ENCODE measurements at places on chromosomes 5 and 9.
A peak's percentile ranks its signal among the peaks of the same experiment; 100 is the strongest.

- peak; percentile 3 for DNase-seq
Measured at GRCh38 chr5:73564675-73565074, 764 bp downstream of the ANKRA2 start.

GRCh38 chr9:91156451-91157234, 205.1 kb downstream of the AUH start:
- DNase-seq, result no peak

GRCh38 chr5:96017951-96018350, 56.3 kb upstream of the ELL2 start:
- no peak for DNase-seq

DNA sequence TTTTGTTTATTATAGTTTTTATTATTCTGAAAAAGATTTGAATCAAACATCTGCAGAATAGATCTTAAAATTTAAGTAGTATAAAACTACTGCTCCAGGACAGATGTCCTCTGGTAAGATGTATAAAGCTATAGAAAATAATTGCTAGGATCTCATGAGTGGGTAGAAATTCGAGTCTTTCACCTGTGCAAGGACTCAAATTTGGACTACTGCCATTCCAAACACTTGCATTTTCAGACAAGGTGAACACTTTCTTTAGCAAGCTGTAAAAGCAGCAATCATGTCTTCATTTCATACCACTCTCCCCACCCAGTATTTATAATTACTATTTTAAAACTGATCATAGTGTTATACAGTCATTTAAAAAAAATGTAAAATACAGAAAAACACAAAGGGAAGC, 20.7 kb downstream of the SKP2 start:
- DNase-seq, result no peak

- DNase-seq, result peak; percentile 12
Measured at GRCh38 chr5:59125011-59125961, 542.4 kb downstream of the RAB3C start.

DNA sequence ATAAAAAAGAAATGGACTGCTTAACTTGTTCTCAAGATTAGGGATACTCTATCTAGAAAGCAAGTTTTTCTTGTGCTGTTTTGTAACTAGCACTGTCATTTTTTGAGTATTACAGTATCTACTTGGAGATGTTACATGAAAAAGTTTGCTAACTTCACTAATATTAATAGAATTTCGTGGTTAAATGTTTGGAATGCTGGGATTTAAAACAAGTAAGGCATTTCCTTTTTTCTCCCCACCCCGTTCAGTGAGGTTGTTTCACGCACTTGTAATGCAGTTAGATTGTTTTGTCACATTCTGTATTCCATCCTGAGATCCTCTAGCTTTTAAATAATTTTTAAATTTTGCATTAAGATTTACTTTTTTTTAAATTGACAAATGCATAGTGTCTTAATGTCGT, 20.0 kb upstream of the TEK start:
- DNase-seq, result no peak

DNA sequence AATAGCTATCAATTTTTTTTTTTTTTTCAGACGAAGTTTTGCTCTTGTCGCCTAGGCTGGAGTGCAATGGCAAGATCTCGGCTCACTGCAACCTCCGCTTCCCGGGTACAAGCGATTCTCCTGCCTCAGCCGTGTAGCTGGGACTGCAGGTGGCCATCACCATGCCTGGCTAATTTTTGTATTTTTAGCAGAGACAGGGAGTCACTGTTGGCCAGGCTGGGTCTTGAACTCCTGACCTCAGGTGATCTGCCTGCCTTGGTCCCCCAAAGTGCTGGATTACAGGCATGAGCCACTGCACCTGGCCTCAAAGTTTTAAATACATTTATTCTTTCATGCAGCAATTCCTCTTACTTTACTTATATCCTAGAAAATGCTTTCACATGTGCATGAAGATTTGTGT, 17.6 kb downstream of the TRIM14 start:
- DNase-seq, result no peak

GRCh38 chr9:129021091-129021490, 7.0 kb downstream of the SH3GLB2 start:
- DNase-seq, result no peak

DNA sequence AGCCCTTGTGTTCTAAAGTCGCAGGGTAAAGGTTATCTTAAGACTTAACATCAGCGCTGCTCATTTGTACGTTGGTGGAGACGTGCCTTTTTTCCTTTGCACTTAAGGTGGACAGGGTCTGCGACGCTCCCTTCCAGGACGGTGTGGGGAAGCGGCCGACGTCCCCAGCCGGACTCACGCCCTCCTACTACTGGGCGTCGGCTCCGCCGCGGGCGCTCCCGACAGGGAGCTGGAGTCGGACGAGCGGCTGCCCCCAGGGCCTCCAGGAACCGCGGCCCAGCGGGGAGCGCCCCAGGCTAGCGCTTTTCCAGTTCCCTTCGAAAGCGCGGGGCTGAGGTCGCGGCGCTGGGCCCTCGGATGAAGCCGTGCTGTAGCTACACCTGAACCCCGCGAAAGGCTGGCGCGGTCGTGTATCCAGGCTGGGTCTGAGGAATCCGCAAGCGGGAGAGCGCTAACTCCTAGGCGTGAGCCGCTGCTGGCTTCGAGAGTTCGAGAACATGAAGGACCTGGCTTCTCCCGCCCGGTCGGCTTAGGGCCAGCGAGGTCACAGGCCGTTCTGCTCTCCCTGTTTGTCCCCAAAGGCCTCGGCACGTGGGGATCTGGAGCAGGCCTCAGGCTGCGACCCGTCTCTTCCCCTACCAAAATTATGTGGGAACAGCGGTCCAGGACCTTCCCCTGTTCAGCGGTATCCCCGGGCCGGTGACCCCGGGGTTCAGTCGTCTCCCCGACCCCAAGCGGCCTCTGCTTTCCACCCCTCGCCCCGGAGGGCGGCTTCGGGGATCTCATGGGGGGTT, 3.8 kb upstream of the DMRT3 start:
- no peak for DNase-seq

- no peak for DNase-seq
Measured at GRCh38 chr5:104754311-104754995, 1191.9 kb upstream of the NUDT12 start.

DNA sequence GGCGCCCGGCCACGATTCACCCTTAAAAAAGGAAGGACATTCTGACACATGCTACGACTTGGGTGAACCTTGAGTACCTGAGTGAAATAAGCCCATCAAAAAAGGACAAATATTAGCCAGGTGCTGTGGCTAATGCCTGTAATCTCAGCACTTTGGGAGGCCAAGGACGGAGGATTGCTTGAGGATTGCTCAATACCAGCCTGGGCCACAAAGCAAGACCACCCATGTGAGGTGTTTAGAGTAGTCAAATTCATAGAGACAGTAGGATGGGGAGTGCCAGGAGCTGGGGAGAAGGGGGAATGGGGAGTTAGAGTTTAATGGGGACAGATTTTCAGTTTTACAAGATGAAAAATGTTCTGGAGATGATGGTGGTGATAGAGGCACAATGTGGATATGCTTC, 32.1 kb upstream of the IER5L start:
- no peak for DNase-seq

DNA sequence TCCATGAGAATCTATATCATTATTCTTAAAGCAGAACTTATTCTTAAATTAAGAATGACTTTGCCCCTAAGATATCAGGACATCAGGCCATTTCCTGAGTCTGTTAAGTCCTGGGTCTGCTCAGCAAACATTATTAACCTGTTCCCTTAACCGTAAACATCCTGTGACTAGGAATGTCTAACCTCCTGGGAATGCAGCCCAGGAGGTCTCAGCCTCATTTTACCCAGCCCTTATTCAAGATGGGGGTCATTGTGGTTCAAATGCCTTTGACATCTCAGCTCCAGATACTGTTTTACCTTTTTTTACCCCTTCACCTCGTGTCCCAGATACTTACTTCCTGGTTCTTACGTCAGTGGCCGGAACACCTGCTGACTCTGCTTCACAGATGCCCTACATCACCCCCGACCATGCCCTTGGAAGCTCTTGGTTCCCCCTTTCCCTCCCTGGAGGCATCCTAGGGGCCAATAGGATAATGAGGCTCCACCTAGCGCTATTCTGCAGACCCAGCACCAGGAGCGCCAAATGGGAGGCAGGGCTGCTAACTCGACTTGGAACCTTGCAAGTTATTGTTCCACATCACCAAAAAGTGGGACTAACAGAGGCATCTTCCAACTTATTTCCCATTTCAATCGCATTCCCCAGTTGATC, 182.5 kb downstream of the MED10 start:
- no peak for DNase-seq

- no peak for DNase-seq
Measured at GRCh38 chr5:72857396-72857795, 40.9 kb downstream of the TNPO1 start.

GRCh38 chr9:134717924-134718645, 76.5 kb downstream of the COL5A1 start:
- DNase-seq, result no peak

DNA sequence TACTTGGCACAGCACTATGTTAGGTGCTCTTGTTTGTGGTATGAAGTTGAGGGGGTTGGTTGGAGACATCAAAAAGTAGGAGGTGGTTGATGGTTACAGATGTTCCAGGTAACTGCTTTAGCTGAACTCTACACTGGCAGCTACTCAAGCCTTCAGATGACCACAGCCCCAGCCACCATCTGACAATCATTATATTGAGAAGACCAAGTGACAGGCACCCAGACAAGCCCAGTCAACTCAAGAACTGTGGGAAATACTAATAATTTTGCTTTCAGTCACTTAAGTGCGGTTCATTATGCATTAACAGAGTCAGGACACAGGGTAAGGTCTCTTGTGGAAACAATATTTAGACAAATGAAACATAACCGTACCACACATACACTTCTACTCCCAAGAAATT, 38.9 kb upstream of the SLIT3 start:
- DNase-seq, result no peak

GRCh38 chr5:135162661-135163265, 128.7 kb upstream of the PITX1 start:
- DNase-seq, result no peak

- DNase-seq, result no peak
Measured at GRCh38 chr5:131541762-131542161, 93.3 kb downstream of the RAPGEF6 start.

- DNase-seq, result no peak
Measured at GRCh38 chr5:89613222-89613956, 730.4 kb upstream of the MEF2C start.

DNA sequence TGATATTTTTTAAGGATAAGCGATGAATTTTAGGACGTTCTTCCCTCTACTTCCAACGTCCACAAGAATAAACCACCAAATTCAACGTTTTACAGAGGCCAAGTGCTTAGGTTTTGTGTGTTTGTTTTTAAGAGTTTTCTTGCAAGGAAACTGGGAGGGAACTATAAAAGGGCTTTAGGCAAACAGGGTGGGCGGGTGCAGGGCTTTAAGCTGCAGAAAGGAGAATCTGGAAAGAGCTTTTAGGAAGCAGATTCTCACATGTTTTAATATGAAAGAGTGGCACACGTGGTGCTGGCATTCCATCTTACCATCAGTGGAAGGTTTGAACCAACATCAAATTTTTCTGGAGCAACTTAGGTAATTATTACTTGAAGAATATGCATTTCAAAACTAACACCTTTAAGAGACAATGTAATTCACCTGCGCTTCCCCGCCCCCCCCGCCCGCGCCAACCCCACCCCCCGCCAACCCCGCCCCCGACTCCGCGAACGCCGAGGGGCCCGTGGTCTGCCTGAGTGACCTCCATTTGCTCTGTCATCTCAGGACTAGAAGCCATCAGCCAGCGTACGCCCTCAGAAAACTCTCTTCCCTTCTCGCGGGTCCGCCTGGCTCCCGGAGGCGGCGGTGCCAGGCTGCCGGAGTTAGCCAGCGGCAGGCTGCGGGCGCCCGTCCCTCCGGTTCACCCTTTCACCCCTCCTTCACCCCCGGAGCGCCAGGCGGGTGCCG, 911 bp upstream of the PIK3R1 start:
- DNase-seq, result no peak

GRCh38 chr5:140040358-140040757, 2.7 kb downstream of the NRG2 start:
- DNase-seq, result no peak

DNA sequence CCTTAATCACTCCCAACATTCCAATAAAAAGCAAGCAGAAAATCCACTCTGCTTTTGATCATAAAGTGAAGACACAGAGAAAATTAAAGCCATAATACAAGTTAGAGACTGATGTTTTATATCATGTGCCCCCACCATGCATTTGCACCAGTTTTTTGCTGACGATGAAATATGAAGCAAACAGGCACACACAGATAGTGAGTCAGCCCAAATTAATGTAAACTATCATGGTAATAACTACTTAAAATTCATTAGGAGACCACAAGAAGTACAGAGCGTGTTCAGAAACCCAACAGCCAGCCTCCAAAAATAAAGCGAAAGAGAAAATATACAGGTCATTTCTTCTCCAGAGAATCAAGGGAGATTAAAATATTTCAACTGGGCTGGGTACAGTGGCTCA, 46.4 kb upstream of the KDM4C start:
- DNase-seq, result no peak

DNA sequence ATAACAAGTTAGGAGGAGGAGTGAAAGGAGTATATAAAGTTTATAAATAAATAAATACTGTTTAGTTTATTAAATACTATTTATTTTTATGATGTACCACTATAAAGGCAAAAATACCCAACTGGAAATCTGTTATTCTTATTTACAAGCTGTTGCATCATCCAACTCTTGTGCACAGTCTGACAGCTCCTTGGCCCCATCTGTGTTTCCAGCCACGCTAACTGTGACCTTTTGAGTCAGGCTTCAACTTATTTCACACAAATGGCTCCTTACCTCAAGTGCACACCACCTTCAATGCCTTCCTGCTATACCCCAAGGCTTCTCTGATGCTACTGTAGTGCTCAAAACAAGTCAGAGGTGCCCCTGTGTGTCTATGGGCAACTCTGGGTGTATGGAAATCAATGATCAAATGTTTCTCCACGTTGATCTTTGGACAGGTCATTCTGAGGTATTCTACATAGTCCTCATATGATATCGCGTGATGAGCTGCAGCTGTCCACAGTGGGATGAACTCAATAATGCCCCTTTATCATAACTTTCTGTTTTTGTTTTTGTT, 303.2 kb upstream of the GRAMD2B start:
- no peak for DNase-seq

GRCh38 chr5:103391659-103392058, 133.1 kb downstream of the MACIR start:
- no peak for DNase-seq

GRCh38 chr5:178435321-178436238, 154.6 kb downstream of the COL23A1 start:
- no peak for DNase-seq

DNA sequence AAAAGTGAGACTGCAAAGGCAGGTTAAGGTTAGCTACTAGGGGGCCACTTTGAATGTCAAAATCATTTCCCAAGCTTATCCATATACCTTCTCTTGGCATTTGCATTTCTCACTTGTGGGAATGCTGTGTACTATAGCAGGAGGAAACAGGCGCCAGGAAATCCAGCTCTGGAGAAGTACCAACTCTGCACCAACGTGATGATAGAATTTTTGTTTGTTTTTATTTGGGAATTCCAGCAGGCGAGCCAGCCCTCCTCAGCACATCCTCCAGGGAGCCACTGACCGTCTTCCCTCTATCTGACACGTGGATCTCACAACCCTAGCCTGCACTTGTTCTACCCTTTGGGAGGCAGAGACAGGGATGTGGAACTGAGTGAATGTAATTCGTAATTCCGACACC, 318.0 kb downstream of the ACTL7B start:
- DNase-seq, result no peak

All from activated CD4-positive, alpha-beta T cell treated with anti-CD3 and anti-CD28 coated beads, Interleukin-2, amount 50 U/mL, for 48 hours (primary cell).